ENCODE measurements at places on chromosomes 1 and 21.
A peak's percentile ranks its signal among the peaks of the same experiment; 100 is the strongest.

- DNase-seq: no peak
Observed at GRCh38 chr1:87017998-87018672, 103.7 kb downstream of the HS2ST1 start.

DNA sequence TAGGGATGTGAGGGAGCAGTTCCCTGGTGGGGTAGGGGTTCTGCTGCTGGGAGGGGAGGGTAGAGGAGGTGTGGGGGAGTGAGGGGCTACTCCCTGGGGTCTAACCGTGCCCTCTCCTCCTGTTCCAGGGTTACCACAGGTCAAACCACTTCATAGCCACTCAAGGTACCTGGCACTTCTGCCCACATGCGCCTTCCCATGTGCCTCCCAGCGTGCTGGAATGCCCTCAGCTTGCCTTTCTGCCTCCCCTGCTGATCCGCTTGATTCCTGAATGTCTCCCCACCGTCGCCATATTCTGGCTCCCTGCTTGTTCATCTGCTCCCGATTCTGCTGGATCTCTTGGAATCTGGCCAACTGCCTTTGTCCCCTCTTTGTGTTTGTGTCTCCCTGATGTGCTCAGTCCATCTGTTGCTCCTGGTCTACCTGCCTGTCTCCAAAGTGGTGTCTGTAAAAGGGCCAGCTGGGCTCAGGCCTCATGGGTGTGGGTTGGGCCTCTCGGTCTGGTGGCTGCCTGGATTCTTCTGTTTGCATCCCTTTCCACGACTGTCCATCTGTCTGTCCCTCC is 74.4 kb downstream of the PTPRU start:
- DNase-seq: no peak

DNA sequence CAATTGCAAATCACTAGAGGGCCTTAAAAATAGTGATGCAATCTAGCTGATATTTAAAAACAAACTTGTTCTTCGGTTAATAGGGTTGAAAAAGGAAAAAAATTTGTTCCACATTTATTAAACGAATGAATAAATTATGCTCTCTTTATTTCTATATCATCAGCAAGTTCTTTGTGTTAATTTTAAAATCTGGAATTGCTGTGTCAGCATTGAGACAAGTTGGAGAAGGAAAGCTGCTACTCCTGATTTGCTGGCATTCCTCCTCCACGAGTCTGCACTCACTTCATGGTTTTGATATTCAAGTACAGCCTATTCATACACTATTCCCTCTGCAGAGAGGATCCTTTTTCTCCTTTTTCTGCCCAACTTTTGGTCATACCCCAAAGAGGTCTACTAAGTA is 117.6 kb downstream of the MRPL39 start:
- DNase-seq: no peak

GRCh38 chr1:48864913-48865312 is 88.2 kb upstream of the BEND5 start:
- DNase-seq: no peak

DNA sequence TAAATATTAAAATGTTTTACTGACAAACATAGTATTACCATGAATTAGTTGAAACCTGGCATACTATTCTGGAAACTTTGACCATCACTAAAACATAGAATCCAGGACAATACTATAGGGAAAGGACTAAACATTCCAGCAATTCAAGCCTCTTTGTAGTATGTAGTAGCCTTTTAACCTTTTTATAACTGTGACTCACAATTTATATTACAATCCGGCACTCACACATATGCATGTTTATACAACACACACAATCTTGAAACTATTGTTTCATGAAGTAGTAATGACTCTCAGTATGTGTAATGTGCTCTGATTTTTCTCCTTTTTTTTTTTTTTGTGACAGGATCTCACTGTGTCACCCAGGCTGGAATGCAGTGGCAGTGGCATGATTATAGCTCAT is 64.3 kb downstream of the ANKRD13C start:
- DNase-seq: no peak

- no peak for DNase-seq
Observed at GRCh38 chr1:53087332-53088285, 25.6 kb downstream of the PODN start.

DNA sequence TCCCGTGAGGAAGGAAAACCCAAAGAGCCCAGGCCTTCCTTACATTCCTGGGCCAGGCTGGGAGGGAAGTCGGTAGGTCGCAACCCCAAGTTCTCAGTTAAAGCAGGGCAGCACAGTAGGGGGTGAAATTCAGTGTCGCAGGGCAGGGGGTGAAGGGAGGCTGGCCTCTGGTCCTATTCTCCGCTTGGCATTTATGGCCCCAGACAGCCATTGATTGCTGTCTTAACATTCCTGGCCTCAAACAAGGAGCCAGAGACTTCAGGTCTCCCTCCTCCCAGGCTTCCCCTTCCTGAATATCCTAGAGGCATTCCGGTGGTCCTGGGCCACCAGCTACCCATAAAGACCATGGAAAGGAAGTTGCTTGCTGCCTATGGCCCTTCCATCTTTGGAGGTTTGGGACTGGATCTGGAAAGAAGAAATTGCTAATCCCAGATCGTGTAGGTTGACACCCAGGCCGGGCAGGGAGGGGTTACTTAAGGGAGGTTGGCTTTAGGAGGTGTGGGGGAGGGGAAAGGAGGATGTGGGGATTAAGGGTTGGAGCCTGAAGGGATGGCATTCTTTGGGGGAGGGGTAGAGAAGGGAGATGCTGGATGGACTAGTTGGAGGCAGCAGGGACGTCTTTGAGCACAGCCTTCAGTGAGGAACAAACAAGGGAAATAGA is 1.7 kb downstream of the LIN28A start:
- DNase-seq: no peak

GRCh38 chr21:43867948-43868347 is 2.9 kb downstream of the AGPAT3 start:
- no peak for DNase-seq

- DNase-seq: no peak
Observed at GRCh38 chr1:169891539-169891885, 2.2 kb downstream of the SCYL3 start.

DNA sequence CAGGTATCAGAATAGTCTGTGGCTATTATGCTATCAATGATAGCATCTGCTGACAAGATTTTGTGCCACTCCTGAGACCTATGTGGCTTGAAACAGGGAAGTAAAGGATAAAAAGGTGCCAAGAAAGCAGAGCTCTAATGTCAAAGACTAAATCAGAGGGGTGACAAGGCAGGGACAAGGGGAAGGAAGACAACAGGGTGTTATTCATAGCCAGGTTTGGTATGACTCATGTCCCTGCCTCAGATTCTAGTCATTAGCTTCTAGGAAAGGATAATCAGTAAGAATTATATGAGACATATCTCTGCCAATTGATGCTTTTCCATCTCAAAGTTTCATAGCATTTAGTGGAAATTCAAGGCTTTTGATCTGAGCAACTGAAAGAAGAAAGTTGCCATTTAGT is 31.8 kb upstream of the PLD5 start:
- DNase-seq: no peak

GRCh38 chr1:21325231-21325718 is 35.0 kb upstream of the ECE1 start:
- peak; percentile 75 for DNase-seq

GRCh38 chr1:242523719-242524570 is 552 bp downstream of the PLD5 start:
- peak; percentile 19 for DNase-seq

DNA sequence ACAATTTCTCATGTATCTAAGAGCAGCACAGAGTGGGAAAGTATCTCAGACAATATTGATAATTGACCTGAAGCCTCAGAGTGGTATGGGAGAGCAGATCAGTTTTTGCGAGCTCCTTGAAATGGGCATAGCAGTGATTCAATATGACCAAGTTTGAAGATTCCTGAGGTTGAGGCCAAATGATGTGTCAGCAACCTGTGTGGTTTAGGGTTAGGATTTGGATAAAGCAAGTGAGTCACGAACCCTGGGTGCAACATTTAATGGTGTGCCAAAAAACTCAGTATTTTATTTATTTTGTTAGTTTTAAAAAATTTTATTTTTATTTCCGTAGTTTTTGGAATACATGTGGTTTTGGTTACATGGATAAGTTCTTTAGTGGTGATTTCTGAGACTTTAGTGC is 92.5 kb upstream of the C21orf91 start:
- DNase-seq: no peak

DNA sequence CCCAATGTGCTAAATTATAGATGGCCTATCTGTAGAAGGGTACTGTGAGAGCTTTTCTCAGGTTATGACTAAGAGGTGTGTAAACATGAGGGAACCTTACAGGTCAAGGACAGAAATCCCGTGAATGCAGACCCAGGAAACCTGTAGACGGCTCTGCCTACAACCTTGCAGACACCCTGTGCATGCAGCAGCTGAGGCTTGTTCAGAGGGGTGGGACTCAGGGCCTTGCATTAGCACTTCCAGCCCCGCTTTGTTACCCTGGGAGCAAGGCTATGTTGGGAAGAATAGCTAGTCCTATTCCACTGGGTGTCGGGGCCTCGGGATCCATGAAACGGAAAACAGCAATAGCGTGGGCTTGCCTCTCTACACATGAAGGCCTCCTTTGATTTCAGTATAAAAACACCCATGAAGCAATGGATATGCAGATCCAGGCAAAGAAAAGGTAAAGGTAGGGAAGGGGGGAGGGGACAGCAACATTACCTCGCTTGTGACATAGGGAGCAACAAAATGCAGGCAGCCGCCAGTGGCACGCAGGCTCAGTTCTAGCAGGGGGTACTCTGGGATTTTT is 9.5 kb upstream of the NDUFS5 start:
- DNase-seq: no peak

DNA sequence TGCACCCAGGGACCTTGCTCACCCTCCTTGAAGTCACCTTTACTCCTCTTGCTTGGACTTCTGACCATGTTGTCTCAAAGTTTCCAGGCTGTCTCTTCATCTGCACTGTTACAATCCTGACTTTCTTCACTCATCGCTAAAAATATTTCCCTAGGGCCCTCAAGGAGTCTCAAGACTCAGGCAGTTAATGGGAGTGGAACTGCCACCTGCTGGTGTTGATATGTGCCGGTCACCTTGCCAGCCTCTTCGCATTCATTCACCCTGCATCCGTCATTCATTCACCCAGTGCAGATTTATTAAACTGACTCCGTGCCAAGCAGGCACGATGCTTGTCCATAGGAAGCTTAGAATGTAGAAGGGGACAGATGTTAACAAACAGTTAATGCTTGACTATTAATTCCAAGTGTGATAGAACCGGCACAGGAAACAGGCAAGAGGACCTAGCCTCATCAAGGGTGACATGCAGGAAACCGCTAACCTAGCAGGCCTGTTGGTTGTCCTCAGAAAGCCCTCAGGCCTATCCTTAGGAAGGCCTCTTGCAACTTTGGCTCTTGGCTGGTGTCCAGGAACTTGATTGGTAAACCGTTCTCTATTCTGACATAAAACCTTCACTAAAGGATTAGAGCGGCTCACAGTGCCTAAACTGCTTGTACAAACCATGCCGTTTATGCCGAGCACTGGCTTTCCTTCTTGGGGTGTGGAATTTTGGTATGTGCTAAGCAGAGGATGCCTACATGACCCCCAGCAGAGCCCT is 342.2 kb downstream of the CAMTA1 start:
- no peak for DNase-seq

- no peak for DNase-seq
Observed at GRCh38 chr1:173205146-173206051, 1.7 kb downstream of the TNFSF4 start.

GRCh38 chr1:157831968-157832626 is 9.5 kb downstream of the CD5L start:
- DNase-seq: no peak

DNA sequence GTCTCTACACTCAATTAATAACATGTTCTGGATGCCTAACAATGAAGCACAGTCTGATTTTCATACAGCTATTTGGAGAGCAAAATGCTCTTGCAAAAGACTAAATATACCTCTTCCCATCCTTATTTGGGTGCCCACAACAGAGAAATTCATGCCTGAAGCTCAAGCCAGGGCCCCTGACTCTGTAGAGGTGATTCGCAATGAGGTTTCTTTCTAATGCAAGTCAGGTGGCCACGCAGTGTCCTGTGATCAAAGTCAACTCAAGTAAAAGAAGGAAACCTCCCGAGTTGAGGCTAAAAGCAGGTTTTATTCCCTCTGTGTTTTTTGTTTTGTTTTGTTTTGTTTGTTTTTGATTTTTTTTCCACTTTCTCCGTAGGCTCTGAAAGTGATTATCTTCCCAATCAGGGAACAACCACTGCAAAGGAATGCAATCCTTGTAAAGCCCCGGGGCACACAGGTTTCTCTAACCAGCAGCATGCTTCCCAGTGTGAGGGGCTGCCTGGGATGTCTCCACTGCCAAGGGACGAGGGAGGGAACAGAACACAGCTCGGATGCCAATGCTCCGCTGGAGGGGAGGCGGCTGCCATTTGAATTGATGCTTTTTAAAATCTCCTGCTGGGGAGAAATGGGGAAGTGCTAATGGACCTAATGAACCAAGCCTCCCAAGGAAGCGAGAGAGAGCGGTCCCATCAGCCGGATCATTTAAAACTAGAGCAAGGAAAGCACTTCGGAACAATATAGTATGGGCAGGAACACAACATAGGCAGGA is 73.8 kb upstream of the SSX2IP start:
- no peak for DNase-seq

- no peak for DNase-seq
Observed at GRCh38 chr1:14611792-14612191, 13.3 kb downstream of the KAZN start.

DNA sequence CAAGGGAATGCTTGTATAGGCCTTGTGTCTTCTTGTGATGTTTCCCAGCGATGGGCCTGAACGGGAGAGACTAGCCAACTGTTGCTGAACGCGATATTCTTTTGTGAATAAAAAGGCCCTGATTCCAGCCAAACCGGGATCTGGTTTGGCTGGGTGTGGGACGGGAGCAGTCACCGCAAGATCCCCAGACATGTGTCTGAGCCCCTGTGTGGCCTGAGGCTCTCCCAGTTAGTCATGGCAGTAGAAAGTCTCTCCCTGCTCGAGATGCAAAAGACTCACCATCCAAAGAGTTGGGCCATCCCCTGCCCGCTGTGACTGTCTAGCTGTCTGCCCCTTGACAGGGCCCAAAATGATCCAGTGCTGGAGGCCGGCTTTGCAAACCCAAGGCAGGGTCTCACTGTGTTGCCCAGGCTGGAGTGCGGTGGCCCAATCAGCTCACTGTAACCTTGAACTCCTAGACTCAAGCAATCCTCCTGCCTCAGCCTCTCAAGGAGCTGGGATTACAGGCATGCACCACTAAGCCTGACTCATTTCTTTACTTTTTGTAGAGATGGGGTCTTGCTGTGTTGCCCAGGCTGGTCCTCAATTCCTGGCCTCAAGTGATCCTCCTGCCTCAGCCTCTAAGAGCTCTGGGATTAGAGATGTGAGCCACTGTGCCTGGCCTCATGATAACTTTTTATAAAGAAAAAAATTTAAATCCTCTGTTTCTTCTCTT is 56.4 kb downstream of the KIF26B start:
- DNase-seq: no peak

GRCh38 chr1:92404661-92405060 is 82.1 kb downstream of the GFI1 start:
- DNase-seq: no peak

DNA sequence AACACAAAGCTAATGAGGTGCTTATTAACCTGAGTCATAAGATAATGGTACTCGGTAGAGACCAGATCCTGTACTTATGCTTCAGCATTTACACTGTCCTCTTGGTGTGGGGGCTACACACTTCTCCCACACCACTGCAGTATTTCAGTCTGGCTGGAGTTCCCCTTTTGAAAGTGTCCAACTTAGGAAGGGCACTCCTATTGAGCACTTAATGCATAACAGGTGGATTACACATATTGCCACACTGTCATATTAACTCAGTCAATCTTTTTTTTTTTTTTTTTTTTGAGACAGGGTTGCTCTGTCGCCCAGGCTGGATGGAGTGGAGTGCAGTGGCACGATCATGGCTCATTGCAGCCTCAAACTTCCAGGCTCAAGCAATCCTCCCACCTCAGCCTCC is 1.5 kb downstream of the GPATCH4 start:
- DNase-seq: peak; percentile 58

- DNase-seq: no peak
Observed at GRCh38 chr1:118223426-118223825, 38.4 kb upstream of the SPAG17 start.
